Stimulated activated CD8-positive, alpha-beta memory T cell treated with anti-CD3 and anti-CD28 coated beads, Interleukin-4, amount 100 ng/mL, for 4 hours (primary cell): ENCODE measurements at places on chromosomes 4 and X.

DNA sequence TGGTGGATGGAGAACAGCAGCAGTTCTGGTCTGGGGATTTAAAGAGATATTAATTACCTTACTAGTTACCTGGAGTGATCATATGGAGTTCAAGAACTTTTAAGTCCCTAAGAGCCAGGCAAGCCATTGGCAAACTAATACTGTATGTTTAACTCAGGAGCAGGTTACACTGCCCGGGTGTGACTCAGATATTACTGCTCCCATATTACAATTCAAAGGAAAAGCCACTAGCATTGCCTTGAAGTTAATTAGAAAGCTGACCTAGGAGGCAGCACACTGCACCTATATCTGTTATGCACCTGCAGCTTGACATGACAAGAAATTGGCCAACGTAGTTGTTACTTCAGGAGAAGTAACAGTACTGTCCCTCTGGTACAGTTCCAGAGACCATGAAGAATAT is 47.2 kb downstream of the GRK4 start:
- no peak for DNase-seq

DNA sequence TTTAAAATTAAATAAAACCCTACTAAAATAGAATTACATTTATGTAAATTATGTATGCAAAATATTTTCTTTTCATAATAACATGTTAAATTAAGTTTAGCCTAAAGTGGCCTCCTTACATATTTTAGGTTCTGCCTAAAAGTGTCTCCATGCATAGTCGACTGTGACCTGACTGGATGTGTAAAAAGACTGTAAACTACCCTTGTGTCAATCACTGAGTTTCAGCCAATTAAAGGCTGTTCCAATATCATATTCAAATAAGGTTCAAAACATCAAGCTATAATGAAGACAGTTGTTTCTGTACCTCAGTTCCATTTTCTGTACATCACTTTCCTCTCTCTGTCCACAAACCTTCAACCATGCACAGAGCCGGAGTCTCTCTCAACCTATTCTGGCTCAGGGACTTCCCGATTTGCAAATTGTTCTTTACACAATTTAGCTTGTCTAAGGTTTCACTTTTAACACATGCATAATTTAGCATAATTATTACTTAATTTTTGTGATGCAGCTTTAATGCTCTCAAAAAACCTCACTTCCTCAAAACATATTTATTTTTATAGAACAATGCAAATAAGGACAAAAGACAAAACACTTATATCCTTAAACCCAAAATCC is 60.1 kb downstream of the SH3RF1 start:
- DNase-seq = no peak

- no peak for DNase-seq
Observed at GRCh38 chr4:22233230-22233629, 282.6 kb downstream of the ADGRA3 start.

- no peak for DNase-seq
Observed at GRCh38 chrX:118156254-118156952, 39.8 kb upstream of the KLHL13 start.

- DNase-seq = no peak
Observed at GRCh38 chr4:30718021-30718542, 2.1 kb upstream of the PCDH7 start.

GRCh38 chr4:22486276-22486675 is 29.6 kb downstream of the ADGRA3 start:
- no peak for DNase-seq

DNA sequence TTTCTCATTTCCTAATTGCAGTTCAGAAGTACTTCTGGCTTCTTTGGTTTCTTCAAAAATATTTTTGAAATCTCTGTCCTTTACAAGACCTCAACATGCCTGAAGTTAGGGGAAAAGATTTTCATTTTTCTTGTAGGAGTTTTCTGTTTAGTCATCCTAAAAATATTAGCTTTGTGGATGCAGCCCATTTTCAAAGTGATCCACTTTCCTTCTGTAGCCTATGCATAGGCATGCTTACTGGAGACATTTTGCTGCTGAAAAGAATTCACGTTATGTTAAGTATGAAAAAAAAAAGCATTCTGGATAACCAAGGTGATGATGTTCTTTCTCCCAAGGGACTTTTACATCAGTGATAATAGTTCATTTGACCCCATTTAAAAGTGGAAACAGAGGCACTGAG is 245.6 kb downstream of the THOC2 start:
- no peak for DNase-seq

- DNase-seq = no peak
Observed at GRCh38 chrX:101759000-101759399, 99.3 kb upstream of the ARMCX2 start.

DNA sequence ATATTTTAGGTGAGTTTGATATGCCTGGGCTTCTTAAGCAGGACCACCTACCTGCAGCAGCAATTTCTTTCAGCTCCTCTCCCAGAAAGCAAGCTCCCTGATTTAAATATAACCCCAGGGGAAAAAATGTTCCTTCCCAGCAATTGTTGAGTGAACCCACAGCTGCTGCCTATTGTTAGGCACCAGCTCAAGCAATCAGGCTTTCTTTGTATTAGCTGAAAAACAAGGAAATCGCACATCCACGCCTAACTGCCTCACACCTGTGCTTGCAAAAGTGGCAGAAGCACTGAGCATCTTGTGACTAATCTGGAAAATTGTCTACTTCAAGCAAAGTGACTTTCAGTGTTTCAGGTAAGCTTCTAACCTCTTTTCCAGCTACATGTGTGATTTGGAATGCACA is 432.2 kb downstream of the SMARCA1 start:
- no peak for DNase-seq

DNA sequence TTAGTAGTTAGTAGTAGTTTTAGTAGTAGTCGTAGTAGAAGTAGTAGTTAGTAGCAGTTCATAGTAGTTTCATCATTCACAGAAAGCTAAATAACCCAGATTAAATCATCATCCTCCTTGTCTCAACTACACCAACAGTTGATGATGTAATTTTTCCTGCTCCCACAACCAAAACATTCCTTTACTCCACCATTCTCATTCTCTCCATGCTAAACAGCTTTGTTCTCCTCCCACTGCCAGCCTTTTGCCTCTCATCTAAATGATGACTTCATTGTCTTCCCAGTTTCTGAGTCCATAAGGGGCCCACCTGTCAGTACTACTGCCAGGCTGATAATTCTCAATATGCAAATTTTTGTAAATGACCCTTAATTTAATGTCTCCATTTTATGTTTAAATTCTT is 68.9 kb downstream of the ARHGAP24 start:
- DNase-seq = no peak

DNA sequence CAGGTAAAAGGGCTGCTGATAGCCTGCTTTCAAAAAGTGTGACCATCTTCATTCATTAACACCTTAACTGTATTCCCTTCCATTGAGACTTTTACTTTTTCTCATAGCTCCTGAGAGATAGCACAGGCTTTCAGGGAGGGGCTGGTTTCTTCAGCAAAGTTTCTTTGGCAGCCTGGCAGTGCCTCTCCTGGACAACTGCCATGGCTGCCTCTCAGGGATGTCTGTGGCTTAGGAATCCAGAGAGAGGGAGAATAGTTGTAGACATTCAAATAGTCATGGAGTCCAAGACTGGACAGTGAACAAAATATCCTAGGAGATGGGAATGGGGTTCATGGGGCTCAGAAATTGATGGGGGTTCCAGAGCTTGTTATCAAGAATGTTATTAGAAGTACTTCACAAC is 81.1 kb downstream of the FAM47B start:
- no peak for DNase-seq

DNA sequence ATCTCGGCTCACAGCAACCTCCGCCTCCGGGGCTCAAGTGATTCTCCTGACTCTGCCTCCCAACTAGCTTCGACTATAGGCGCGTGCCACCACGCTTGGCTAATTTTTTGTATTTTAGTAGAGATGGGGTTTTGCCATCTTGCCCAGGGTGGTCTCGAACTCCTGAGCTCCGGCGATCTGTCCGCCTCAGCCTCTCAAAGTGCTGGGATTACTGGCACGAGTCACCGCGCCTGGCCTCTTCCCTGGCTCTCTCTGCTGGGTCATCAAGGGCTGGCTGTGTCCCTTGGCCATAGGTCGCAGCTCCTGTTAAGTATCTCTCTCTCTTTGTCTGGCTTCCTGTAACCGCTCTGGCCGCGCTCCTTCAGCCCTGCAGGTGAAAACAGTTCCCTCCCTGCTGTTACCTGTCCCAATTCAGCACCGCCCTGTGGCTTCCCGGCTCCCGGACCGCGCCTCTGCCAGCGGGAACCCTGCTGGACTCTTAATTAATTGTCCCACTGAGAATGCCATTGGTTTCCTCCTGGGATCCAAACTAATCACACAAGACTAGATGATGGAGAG is 1.3 kb upstream of the RGS12 start:
- DNase-seq = no peak

- DNase-seq = no peak
Observed at GRCh38 chr4:99861120-99861905, 32.9 kb downstream of the LAMTOR3 start.

DNA sequence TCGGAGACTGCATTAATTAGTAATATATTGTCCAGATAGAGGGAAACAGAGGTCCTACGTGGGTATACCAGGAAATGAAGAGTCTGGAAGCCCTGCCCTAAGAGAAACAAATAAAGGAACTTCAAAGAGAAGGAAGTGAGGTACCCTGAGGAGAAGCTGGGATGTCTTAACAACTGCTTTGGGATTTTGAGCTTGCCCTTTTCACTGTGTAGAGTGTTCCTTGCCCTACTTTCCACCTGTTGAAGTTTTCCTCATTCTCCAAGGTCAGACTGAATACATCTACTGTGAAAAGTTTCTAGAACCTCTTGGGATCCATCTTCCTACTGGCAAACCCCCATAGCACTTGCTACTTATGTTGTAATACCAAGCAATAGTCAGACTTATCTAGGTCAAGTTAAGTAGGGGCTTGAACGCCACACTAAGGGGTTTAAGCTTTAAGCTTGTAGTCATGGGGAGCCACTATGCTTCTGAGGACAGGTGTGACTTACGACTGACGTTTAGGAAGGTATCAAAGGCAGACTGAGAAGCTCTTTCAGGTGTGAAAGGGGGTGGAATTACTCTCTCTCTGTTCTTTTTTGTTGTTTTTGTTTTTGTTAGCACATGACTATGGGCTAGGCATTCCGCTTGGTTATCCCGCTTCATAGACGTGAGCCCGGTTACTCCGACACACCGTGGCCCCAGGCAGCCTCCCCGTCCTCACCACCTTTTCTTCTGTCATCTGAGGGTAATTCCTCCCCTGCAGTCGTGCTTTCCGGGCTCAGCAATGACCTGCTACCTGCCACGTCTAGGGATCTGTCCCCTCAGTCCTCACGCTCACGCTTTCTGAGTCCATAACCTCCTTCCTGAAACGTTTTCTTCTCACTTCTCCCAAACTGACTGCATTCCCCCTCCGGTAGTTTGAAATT is 959 bp upstream of the REST start:
- no peak for DNase-seq

DNA sequence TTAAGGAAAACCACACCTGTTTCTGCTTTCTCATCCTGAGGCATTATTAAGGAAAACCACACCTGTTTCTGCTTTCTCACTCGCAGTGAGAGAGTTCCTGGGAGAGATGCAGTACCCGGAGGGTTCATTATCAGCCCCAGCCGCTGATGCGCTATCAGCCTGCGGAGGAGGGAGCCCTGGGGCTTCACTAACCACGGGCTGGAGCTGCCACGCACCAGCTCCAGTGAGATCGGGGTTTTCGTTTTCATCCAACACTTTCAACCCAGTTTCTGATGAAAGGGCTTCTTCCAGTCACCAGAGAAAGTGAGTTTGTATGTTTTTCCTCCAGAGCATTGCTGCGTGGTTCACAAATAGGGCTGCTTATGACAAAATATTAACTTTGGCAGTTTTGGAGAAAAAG is 93.2 kb upstream of the PRKX start:
- no peak for DNase-seq

- no peak for DNase-seq
Observed at GRCh38 chrX:70436343-70436742, 8.3 kb upstream of the DLG3 start.

DNA sequence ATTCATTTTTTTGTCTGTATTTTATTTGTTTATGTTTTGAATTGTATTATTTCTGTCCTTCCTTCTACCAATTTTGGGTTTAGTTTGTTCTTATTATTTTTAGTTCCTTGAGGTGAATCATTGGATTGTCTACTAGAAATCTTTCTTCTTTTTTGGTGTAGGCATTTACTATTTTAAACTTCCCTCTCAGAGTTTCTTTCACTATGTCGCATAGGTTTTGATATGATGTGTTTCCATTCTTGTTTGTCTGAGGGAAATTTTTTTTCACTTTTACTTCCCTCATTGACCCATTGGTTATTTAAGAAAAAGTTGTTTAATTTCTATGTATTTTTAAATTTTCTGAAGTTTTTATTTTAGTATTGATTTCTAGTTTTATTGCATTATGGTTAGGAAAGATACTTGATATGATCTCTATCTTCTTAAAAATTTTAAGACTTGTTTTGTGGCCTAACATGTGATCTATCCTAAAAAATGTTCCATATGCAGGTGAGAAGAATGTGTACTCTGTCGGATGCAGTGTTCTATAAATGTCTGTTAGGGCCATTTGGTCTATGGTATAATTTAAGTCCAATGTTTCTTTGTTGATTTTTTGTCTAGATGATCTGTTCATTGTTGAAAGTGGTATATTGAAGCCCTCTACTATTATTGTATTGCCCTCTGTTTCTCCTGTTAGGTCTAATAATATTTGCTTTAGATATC is 68.8 kb downstream of the IL15 start:
- no peak for DNase-seq

DNA sequence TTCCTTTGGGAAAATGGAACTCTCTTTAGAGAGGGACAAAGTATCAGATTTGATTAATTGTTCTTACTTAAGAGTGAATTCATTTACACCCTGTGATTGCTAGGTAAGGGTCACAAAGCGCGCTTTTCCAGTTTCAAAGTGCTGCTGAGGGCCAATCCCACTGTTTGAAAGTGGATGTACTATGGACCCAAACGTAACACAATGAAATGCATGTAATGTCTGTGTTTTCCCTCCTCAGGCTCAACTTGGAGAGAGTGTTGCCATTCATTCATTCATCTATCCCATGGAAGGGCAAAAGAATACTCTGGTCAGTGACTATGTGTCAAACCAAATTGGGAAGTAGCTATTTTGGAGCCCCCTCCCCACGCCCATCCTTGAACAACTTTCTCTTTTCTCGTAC is 16.1 kb downstream of the IGSF1 start:
- DNase-seq = no peak

DNA sequence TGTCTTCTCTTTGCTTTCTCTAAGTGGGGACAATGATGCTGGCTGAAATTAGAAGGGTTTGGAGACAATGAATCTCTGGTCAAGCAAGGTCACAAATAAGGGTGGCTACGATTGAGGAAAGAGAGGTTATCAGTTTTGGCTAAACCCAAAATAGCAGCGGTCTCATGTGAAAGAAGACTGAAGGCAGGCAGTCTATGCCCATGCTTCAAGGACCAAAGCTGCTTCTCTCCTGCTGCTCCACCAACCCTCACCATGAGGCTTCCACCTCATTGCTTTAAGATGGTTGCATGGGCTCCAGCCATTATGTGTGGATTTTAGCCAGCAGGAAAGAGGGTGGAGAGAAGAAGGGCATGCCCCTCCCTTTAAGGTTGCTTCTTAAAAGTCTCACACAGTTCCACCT is 114.1 kb upstream of the TRIM2 start:
- DNase-seq = no peak

GRCh38 chr4:153221783-153222706 is 17.8 kb downstream of the TRIM2 start:
- DNase-seq = no peak

GRCh38 chrX:12967711-12968465 is 7.0 kb upstream of the TMSB4X start:
- DNase-seq = no peak
